ENCODE measurements at places on chromosomes 5 and 9. TPM values are rescaled to one million over a fixed set of nuclear protein-coding genes. Genes with fewer than 3 reads are reported as not detected.

Gene FGF1
- total RNA-seq, result not detected

Gene PDE8B
- total RNA-seq, result 1.1 TPM

Gene BAAT
- total RNA-seq, result 0.54 TPM

Gene MARCHF3
- 5.7 TPM for total RNA-seq

Gene IFNA21
- not detected for total RNA-seq

Gene LHX3
- total RNA-seq, result 0.81 TPM

Gene TMEM38B
- total RNA-seq, result 3.0 TPM

Gene SLC46A2
- total RNA-seq, result not detected

Gene WNT8A
- not detected for total RNA-seq

Gene FGF10
- total RNA-seq, result not detected

Gene LCN9
- total RNA-seq, result not detected

Gene ACTBL2
- not detected for total RNA-seq

Gene PCDHB14
- total RNA-seq, result 16.5 TPM

Gene RNF180
- 9.1 TPM for total RNA-seq

Gene F2RL1
- total RNA-seq, result 0.42 TPM

Gene SPAAR
- total RNA-seq, result not detected

Gene SPOCK1
- total RNA-seq, result 25.4 TPM

Gene PDE6A
- not detected for total RNA-seq

Gene GPX8
- 2.7 TPM for total RNA-seq

Gene KIF2A
- 91.7 TPM for total RNA-seq

Gene RELL2
- total RNA-seq, result 12.6 TPM

Gene MAMDC4
- 17.6 TPM for total RNA-seq

Gene UCK1
- 24.8 TPM for total RNA-seq

Gene ABLIM3
- total RNA-seq, result 19.0 TPM

Gene FGD3
- total RNA-seq, result 1.2 TPM

Gene RLN1
- total RNA-seq, result not detected

Gene COL15A1
- not detected for total RNA-seq

Gene TGFBI
- 2.3 TPM for total RNA-seq

Gene ENHO
- total RNA-seq, result 11.5 TPM

Gene SLC23A1
- total RNA-seq, result not detected

Gene SPATA31C1
- not detected for total RNA-seq

Gene NINJ1
- 29.4 TPM for total RNA-seq

Gene SGCD
- 0.20 TPM for total RNA-seq

Gene CCL28
- 1.1 TPM for total RNA-seq

Gene TXNDC8
- not detected for total RNA-seq

Gene PCDHGC5
- total RNA-seq, result 4.0 TPM

Gene SURF2
- total RNA-seq, result 24.0 TPM

Gene INSL4
- not detected for total RNA-seq

Gene FAM221B
- total RNA-seq, result not detected

Gene STC2
- 14.0 TPM for total RNA-seq
